SJSA1 (cell line): ENCODE measurements at places on chromosomes 2 and 18. TPM values are rescaled to one million over a fixed set of nuclear protein-coding genes. Genes with fewer than 3 reads are reported as not detected.

GRCh38 chr2:160472839-160473251 lies 20.8 kb downstream of the RBMS1 start:
- DNase-seq = peak; percentile 82
- H3K27me3 ChIP-seq = no peaks in the 10 kb centered on the region
- peaks cover 72% of the 10 kb centered on the region for H3K4me1 ChIP-seq
- peak overlapping the region; percentile 91 for H3K27ac ChIP-seq

- peaks cover 17% of the 10 kb centered on the region for H3K4me1 ChIP-seq
- H3K27me3 ChIP-seq = peaks cover 66% of the 10 kb centered on the region
- H3K36me3 ChIP-seq = no peaks in the 10 kb centered on the region
- DNase-seq = no peak
- no peak overlapping the region for H3K4me3 ChIP-seq
These were observed 163.4 kb downstream of the MSH2 start for GRCh38 chr2:47566207-47566858.

DNA sequence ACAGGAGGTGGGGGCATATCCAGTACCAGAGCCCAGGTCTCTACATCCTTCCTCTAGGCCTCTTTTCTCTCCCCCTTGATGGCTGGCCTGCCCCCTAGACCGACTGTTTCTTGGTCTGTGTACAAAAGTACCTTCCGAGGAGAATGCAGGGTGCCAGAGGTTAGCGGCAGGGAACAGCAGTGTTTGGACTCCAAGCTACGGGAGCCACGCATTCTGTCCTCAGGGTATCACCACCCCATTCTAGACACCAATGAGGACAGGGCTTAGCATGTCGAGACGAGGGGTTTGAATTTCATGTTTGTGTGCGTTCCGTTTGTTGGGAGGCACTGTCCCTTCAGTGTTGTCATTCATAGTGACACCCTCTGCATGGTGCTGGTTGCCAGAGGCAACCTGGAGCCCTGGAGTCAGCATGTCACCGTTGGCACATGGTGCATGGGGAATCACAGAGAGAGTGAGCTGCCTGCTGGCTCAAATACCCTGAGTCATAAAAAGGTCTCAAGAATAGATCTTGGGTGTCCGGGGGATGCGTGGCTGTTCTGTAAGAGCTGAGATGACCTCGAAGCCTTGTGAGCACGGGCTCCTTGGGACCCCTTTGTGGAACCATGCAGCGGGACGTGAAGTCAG lies 57.2 kb upstream of the LDLRAD4 start:
- DNase-seq = no peak
- H3K4me1 ChIP-seq = no peaks in the 10 kb centered on the region
- no peaks in the 10 kb centered on the region for H3K27me3 ChIP-seq

The NYAP2 gene
- total RNA-seq = not detected in 2 replicates

DNA sequence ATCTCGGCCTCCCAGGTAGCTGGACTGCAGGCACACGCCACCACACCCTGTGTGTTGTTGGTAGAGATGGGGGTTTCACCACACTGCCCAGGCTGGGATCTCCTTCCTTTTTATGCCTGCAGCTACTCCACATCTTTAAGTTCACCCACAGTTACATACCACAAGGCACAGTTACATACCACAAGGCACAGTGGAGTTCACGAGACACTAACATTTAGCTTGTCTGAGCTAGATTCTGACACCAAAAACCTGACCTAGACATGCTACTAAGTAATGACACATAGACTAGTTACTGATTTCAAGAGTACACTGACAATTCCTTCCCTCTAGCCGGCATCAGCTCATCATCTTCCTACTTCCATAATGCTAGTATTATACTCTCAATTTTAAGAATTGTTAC lies 4.3 kb downstream of the POLR2D start:
- H3K27ac ChIP-seq = no peak overlapping the region
- DNase-seq = no peak
- H3K4me1 ChIP-seq = 0 out of 2 replicates have a peak, but pooled peaks cover 9% of the 10 kb centered on the region
- H3K4me3 ChIP-seq = no peak overlapping the region
- H3K36me3 ChIP-seq = peaks cover 61% of the 10 kb centered on the region

GRCh38 chr2:9164112-9164608 lies 42.5 kb upstream of the ASAP2 start:
- peaks cover 10% of the 10 kb centered on the region for H3K4me1 ChIP-seq
- H3K36me3 ChIP-seq = no peaks in the 10 kb centered on the region
- H3K27ac ChIP-seq = no peak overlapping the region
- no peaks in the 10 kb centered on the region for H3K27me3 ChIP-seq

- no peaks in the 10 kb centered on the region for H3K36me3 ChIP-seq
- no peaks in the 10 kb centered on the region for H3K27me3 ChIP-seq
- peak overlapping the region; percentile 95 for H3K27ac ChIP-seq
These were observed 62.5 kb downstream of the SLC4A3 start for GRCh38 chr2:219689676-219690628.

The VWC2L gene
- not detected in 2 replicates for total RNA-seq

The CAPN14 gene
- 0.41 TPM in 1 of 2 replicates, not detected in the other for total RNA-seq

GRCh38 chr2:66340521-66340920 lies 94.4 kb upstream of the MEIS1 start:
- H3K4me3 ChIP-seq = no peak overlapping the region
- no peak for DNase-seq
- H3K4me1 ChIP-seq = no peaks in the 10 kb centered on the region
- H3K27me3 ChIP-seq = no peaks in the 10 kb centered on the region

The ST8SIA5 gene
- total RNA-seq = under 0.01 TPM in 1 of 2 replicates, not detected in the other

DNA sequence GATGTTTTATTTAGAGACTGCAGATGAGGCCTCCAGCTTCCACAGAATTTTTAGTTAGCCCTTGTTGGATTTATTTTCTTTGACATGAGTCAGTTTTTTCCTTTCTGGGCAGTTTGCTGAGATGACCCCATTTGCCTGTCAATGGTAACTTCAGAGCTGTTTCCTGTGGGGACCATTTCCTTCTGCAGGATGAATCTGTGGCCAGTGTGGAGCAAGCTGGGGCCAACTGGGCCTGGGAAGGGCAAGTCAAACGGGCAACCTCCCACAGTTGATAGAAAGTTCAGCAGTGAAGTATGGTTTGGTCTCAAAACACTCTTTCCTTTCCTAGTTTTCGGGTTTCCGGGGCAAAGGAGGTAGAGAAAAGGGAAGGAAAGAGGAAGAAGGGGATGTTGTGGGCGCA lies 291.4 kb upstream of the NRP2 start:
- 0 out of 2 replicates have a peak, but pooled peaks cover 3% of the 10 kb centered on the region for H3K27me3 ChIP-seq
- H3K4me1 ChIP-seq = no peaks in the 10 kb centered on the region
- no peak overlapping the region for H3K4me3 ChIP-seq
- no peaks in the 10 kb centered on the region for H3K36me3 ChIP-seq
- DNase-seq = no peak
- no peak overlapping the region for H3K27ac ChIP-seq

DNA sequence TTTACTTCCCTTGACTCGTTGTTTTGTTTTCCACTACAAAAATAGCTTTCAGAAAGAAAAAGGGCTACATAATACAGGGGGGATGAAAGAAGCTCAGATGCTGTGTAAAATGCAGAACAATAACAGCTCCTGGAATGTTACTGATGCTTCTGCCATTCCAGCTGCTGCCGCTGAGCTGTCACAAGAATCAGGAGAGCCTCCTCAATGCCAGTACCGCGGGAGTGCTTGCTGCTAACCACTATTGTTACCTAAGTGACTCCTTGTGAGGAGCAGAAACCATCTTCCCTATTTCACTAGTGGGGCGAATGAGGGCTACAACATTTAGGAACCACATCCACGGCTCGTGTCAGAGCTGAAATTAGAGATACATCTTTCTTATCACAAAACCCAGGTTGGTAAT lies 384.8 kb downstream of the GALR1 start:
- DNase-seq = no peak
- H3K27me3 ChIP-seq = no peaks in the 10 kb centered on the region
- H3K27ac ChIP-seq = no peak overlapping the region
- no peaks in the 10 kb centered on the region for H3K4me1 ChIP-seq

The UCN gene
- 0.21 and 6.8 TPM in 2 replicates for total RNA-seq

DNA sequence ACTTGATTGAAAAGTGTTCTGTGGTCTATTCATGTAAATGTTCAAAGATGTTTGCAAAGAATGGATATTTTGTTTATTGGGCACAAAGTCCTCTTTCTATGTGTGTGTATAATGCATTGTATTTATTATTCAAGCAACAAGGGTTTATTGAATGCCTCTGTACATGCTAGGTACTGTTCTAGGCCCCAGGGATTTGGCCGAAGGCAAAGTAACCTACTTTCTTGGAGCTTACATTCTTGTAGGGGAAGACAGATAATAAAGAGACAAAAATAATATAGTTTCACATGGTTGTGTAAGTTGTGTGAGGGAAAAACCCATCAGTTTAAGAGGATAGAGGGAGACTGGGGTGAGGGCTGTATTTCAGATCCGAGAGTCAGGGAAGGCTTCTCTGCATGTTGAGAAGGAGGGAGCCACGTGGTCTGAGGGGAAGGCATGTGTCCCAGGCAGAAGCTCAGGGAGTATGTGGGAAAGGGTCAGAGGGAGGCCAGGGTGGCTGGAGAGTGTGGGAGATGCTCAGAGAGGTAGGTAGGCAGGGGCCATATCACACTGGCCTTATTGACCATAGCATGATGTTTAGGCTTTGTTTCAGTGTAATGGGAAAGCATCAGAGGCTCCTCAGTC lies 40.4 kb upstream of the GPR155 start:
- DNase-seq = no peak
- no peaks in the 10 kb centered on the region for H3K27me3 ChIP-seq
- H3K4me3 ChIP-seq = no peak overlapping the region
- H3K4me1 ChIP-seq = peaks cover 10% of the 10 kb centered on the region
- no peak overlapping the region for H3K27ac ChIP-seq
- no peaks in the 10 kb centered on the region for H3K36me3 ChIP-seq

DNA sequence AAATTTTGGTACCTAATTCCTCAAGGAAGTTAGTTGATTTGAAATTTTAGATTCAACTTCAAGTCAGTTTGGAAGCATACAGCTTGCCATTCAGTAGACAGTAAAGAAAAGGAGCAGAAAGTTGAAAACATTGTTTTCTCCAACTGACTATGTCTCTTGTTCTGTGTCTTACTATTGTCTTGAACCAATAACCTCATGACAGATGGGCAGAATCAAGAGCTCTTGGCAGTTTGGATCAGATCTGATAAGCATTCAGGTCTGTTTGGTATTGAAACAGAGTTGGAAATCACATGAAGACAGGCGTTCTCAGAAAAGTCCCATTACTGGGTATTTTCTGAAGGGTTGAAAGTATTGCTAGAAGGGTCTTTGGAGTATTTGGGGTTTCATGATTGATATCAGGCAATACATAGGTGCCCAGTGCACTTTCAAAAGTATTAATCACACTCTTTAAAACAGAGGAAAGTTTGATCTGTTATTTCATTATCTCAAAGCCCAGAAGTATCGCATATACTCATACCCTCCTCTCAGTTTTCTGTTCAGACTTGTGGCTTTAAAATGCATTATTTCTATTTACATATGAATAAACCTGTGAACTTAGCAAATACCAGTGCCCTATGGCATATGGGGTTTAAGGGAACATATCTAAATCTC lies 428.4 kb upstream of the ZEB2 start:
- H3K36me3 ChIP-seq = no peaks in the 10 kb centered on the region
- no peak for DNase-seq
- no peak overlapping the region for H3K27ac ChIP-seq
- peaks cover 21% of the 10 kb centered on the region for H3K4me1 ChIP-seq
- no peak overlapping the region for H3K4me3 ChIP-seq

DNA sequence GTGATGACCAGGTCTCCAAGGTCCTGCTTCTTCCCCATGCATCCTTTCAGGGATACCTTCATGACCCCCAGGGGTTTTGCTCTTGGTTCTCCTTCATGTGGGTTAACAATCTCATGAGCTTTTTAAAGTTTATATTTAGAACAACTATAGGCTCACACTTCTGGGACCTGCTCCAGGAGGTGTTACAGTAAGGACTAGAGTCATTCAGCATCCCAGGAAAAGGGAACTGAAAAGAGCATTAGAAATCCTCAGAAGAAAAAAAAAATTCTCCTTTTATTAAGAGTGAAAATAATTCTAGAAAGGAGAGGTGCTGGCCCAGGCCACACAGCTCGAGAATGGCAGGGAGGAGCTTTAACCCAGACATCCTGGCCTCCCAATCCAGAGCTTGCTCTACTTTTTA lies 66.5 kb downstream of the SETBP1 start:
- H3K36me3 ChIP-seq = 0 out of 2 replicates have a peak, but pooled peaks cover 2% of the 10 kb centered on the region
- no peak for DNase-seq
- peaks cover 18% of the 10 kb centered on the region for H3K4me1 ChIP-seq

GRCh38 chr18:73258375-73259087 lies 390.7 kb upstream of the NETO1 start:
- no peaks in the 10 kb centered on the region for H3K4me1 ChIP-seq
- no peaks in the 10 kb centered on the region for H3K36me3 ChIP-seq

DNA sequence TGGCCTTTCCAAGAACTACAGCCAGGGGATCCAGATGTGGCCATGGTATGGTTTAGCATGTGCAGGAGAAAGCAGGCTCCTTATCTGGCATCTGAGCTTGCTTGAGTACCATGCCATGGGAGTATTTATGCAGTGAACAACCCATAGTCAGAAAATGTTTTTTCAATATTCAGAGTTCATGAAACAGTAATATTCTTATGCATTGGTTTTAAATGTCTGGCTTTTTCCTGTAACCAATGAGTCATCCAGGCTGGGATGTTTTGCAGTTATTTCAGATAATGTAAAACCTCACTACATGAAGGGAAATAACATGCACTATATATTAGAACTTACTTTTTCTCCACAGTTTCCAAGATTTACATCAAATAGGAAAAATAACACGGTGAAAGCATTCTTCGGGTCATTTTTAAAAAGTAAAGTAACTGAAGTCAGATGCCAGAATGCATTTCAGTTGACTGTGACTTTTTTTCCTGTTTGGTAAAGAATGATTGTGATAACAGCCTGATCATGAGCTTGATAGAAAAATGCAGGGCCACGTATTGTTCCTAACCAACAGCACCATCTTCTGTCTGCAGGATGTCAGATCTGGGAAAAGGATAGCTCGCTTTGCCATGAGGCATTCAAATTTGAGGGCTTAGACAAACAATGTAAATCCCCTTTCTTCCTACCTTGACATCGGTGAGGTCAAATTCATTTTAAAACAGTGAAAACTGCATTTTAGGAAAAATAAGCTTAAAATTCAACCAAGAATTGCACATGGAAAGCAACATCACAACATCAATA lies 152.8 kb downstream of the DSC3 start:
- H3K27me3 ChIP-seq = no peaks in the 10 kb centered on the region; the same call in 1 of the 2 replicates
- H3K4me3 ChIP-seq = no peak overlapping the region
- no peak for DNase-seq
- H3K27ac ChIP-seq = no peak overlapping the region
- no peaks in the 10 kb centered on the region for H3K4me1 ChIP-seq
- H3K36me3 ChIP-seq = no peaks in the 10 kb centered on the region

DNA sequence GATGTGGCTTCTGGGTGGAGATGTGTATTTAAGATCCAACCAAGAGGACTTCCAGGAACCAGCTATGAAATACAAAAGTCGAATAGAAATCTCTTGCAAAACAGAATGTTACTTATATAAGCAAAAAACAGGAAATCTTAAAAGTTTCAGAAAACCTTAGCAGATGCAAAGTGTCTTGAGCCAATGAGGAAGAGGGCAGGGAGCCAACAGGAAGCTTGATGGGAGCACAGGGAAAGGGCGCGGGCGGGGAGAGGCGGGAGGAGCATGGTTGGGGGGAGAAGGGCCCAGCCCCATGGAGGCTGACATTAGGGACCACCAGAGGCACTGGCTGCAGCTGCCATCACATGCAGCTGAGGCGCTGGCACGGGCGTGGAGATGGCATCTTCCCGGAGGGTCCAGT lies 203.3 kb downstream of the SNTG2 start:
- no peak overlapping the region for H3K4me3 ChIP-seq
- no peaks in the 10 kb centered on the region for H3K36me3 ChIP-seq
- DNase-seq = no peak
- H3K27me3 ChIP-seq = no peaks in the 10 kb centered on the region
- no peak overlapping the region for H3K27ac ChIP-seq
